ENCODE measurements at places on chromosomes 7 and 10.
A peak's percentile ranks its signal among the peaks of the same experiment; 100 is the strongest.

GRCh38 chr7:38975944-38976392 lies 1.7 kb upstream of the POU6F2 start:
- no peak for DNase-seq

GRCh38 chr10:69338547-69339450 lies 60.5 kb downstream of the HK1 start:
- DNase-seq: no peak

DNA sequence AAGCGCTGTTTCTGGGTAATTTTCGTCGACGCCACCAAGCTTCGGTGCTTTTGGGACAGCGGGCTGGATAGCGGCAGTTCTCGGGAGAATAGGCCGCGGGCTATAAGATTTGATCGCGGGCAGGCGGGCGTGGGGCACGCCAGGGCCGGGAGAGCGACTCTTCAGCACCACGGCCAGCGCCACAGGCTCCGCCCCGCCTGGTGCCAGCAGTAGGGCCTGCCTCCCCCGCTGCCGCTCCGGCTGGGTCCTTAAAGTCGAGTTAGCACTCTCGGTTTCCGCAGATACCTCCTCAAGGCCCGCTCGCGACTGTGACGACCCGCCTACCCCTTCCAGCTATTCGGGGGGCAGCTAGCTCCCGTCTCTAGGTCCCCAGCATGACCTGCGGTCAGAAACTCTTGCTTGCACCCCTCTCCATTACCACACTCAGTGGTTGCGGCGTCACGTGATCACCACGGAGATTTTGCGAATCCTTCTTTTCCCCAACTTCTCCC lies 9.4 kb downstream of the NXPH1 start:
- no peak for DNase-seq

- DNase-seq: no peak
These were observed 13.8 kb upstream of the LMOD2 start for GRCh38 chr7:123641901-123642300.

DNA sequence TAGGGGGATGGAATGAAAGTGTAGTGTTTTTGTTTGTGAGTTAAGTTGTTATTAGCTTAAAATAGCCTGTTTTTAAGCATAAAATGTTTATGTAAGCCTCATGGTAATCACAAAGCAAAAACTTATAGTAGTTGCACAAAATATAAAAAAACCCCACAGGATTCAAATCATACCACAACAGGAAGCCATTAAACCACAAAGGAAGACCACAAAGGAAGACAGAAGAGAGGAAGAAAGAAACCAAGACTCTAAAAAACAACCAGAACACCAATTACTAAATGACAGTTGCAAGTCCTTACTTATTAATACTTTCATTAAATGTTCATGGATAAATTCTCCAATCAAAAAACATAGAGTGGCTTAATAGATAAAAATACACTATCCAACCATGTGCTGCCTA lies 63.6 kb downstream of the ANKRD7 start:
- peak; percentile 11 for DNase-seq

DNA sequence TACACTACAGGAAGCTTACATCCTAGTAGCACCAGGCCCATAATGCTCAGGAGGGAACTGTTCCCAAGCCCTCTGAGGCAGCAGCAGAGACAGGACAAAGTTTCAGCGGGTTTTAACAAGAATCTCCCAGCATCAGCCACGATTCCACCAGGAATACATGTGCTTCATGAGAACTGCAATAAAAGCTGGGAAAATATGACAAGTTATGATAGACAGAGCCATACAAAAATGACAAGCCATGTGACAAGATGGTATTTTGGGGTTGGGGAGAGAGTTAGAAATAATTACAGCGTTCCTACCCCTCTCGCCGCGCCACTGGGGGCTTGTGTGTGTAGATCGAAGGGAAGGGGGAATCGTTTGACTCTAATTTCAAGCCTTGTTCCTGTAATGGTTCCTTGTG lies 112.7 kb upstream of the CTBP2 start:
- no peak for DNase-seq

- DNase-seq: no peak
These were observed 356.2 kb downstream of the RNLS start for GRCh38 chr10:88226891-88227290.

DNA sequence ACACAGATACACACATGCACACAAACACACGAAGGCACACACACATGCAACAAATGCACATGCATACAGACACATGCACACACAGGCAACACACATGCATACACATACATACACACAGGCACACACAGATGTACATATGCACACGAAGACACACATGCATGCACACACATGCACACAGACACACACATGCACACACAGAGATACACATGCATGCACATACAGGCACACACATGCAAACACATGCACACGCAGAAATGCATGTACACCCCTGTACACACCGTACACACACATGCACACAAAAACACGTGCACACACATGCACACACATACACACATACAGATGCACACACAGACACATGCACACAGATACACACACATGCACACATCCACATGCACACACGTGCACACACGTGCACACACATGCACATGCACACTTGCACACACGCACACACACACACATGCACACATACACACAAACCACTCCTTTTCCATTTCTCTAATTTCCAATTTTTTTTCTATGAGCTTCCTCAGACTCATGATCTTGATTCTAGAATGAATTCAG lies 63.3 kb upstream of the CCZ1B start:
- DNase-seq: no peak

- DNase-seq: peak; percentile 64
These were observed 24.0 kb downstream of the IL2RA start for GRCh38 chr10:6038071-6038631.

DNA sequence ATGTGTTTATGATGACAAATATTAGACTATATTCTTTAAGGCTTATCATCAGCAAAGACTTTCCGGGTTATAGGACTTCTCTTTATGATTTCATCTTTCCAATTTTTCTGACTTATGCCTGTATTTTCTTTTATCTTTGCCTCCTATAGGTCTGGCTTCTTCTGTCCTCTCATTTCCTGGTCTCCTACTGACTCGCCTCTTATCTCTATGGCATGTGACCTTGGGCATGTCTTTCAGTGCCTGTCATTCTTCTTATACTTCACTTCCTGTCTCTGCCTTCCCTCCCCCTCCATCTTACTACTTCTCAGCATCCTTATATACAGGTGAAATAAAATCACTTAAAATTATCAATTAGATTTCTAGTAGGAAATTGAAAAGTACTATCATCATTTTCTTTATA lies 42.2 kb downstream of the PCDH15 start:
- DNase-seq: no peak

GRCh38 chr7:152759949-152760853 lies 649 bp downstream of the ACTR3B start:
- DNase-seq: no peak

Measured in CD4-positive, alpha-beta T cell treated with Interleukin-4 for 4 hours (primary cell).